Stimulated activated naive B cell treated with anti-CD40 and anti-IgM and Interleukin-4, amounts not matched to agents 10 μg/mL and 1 μg/mL and 100 μg/mL, for 72 hours (primary cell): ENCODE measurements at places on chromosomes 5 and 9.

GRCh38 chr5:1006656-1007071 is 1.9 kb upstream of the NKD2 start:
- DNase-seq: no peak

GRCh38 chr5:111454198-111454622 is 58.1 kb downstream of the STARD4 start:
- no peak for DNase-seq

DNA sequence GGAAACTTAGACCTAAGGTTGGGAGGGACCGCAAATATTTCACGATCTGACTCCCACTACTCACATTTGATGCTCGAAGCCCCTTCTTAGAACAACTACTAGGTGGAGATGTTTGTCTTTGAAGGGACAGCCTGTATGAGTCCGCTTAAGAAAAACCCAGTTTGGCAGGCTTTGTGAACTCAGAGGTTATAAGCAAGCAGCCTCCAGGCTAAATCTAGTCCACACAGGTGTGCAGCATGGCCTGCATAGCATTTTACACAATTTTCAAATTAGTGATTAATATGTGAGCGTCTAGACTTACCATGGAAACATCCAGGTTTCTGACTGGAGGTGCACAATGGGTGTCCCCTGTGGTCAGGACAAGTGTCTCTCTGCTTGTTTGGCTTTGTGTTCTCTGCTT is 127.1 kb downstream of the KIF4B start:
- no peak for DNase-seq

GRCh38 chr5:68459093-68459809 is 243.7 kb downstream of the PIK3R1 start:
- no peak for DNase-seq

GRCh38 chr5:8102714-8103113 is 233.8 kb downstream of the MTRR start:
- no peak for DNase-seq

DNA sequence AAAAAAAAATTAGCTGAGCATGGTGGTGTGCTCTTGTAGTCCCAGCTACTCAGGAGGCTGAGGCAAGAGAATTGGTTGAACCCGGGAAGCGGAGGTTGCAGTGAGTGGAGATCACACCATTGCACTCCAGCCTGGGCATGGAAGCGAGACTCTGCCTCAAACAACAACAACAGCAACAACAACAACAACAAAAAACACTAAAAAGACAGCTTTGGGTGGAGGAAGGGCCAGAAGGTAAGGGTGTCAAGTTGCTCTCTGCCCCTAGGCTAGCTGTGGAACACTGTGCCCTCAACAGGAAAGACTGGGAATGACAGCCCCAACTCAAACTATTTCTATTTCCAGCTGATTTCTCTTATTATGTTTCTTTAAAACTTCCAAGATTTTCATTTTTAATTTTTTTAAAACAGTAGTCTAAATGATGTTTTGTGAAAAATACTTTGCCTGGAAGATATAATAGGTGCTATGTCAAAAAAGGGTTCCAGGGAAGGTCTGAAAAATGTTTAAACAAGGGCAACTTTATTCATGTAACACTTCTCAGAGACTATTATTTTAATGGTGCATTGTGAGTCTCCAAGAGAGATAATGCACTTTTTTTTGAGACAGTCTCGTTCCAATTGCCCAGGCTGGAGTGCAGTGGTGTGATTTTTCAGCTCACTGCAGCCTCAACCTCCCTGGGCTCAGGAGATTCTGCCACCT is 29.9 kb downstream of the CLINT1 start:
- DNase-seq: no peak

- no peak for DNase-seq
Measured at GRCh38 chr9:128107468-128108268, 19.9 kb downstream of the PTGES2 start.

DNA sequence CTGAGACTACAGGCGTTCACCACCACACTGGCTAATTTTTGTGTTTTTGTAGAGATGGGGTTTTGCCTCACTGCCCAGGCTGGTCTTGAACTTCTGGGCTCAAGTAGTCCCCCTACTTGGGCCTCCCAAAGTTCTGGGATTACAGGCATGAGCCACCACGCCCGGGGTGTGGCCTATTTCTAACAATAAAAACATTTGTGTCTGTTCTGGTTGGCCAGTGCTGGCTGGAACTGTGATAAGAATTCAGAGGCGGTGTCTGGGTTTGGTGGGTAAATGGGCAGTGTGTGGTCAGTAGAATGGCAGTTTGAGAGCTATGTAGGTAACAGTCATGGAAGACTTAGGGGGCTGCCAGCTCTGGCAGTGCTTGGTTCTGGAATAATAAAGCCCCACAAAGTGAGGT is 46.9 kb upstream of the SYNPO start:
- DNase-seq: no peak
